ENCODE measurements at places on chromosomes 7 and 10. TPM values are rescaled to one million over a fixed set of nuclear protein-coding genes. Genes with fewer than 3 reads are reported as not detected.

Gene CYP3A7
- not detected for polyA plus RNA-seq

Gene CYP2C8
- not detected for polyA plus RNA-seq

Gene CFAP70
- polyA plus RNA-seq, result 1.4 TPM

Gene INA
- 265 TPM for polyA plus RNA-seq

Gene AP3M1
- polyA plus RNA-seq, result 23.6 TPM

Gene GRM3
- 23.5 TPM for polyA plus RNA-seq

Gene PI4K2A
- 23.3 TPM for polyA plus RNA-seq

Gene MYOF
- 8.0 TPM for polyA plus RNA-seq

Gene PHYHIPL
- polyA plus RNA-seq, result 67.6 TPM

GRCh38 chr7:144391823-144392255, 11.7 kb downstream of the NOBOX start:
- DNase-seq, result peak; percentile 77

GRCh38 chr10:93589648-93590562, 11.1 kb downstream of the RBP4 start:
- DNase-seq, result no peak

DNA sequence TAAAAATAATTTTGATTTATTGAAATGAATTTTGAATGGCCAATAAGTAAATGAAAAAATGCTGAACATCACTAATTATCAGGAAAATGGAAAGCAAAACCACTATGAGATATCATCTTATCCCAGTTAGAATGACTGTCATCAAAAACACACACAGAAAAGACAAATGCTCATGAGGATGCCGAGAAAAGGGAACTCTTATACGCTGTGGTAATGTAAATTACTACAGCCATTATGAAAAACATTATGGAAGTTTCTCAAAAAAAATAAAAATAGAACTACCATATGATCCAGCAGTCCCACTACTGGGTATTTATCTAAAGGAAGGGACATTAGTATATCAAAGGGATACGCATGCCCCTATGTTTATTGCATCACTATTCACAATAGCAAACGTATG, 15.8 kb downstream of the SCIN start:
- DNase-seq, result no peak

DNA sequence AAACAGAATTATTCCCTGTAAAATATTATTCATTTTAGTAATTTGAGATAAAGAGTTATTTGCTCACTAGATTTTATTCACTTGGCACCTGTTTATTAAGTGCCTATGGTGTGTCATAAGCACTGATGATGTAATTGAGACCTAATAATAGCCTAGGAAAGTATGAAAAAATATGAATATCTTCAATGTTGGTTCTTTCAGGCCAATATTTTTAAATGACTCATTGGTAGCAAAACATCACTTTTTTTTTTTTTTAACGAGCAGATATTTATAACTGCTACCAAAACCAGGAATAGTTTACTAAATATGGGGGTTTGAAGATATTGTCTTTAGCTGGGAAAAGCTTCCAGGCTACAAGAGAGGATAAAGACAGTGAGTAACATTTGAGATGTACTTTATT, 228.0 kb downstream of the PRKG1 start:
- DNase-seq, result no peak

- no peak for DNase-seq
Observed at GRCh38 chr7:115906731-115907130, 123.8 kb downstream of the TFEC start.

- peak; percentile 78 for DNase-seq
Observed at GRCh38 chr7:121605317-121605680, 209.2 kb upstream of the FAM3C start.

DNA sequence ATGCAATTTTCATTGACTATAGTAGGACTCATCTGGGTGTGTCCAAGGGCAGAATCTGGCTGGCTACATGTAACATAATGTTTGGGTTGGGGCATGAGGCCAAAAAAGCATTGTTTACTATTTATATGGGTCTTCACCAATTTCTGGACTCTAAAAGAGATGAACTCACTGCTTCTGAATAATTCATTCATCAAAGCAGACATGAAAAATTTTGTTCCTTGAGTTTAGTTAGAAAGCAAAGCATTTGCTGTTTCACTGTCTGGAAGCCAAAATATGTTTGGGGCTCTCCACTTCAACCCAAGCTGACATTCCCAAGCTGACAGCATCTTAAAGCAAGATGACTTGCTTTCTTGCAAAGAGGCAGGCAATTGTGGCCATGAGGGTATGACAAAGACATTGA, 670.6 kb downstream of the SUGCT start:
- DNase-seq, result peak; percentile 63

GRCh38 chr10:133276435-133277201, at the start of gene ADAM8:
TSS of gene ADAM8 (minus strand) at chr10:133276868. CDS start at chr10:133276817, 51 bp downstream.
- DNase-seq, result no peak

DNA sequence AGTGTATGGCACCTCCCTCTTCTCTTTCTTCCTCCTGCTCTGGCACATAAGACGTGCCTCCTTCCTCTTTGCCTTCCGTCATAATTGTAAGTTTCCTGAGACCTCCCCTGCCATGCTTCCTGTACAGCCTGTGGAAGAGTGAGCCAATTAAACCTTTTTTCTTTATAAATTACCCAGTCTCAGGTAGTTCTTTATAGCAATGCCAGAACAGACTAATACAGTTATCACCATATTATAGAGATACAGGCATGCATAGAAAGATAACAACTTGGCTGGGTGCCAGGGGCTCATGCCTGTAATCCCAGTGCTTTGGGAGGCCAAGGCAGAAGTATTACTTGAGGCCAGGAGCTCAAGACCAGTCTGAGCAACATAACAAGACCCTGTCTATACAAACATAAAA, 53.2 kb downstream of the GCC1 start:
- DNase-seq, result no peak

GRCh38 chr10:75034131-75034512, 77.3 kb upstream of the SAMD8 start:
- DNase-seq, result no peak

GRCh38 chr10:30691639-30692015, 62.1 kb upstream of the LYZL2 start:
- DNase-seq, result no peak

DNA sequence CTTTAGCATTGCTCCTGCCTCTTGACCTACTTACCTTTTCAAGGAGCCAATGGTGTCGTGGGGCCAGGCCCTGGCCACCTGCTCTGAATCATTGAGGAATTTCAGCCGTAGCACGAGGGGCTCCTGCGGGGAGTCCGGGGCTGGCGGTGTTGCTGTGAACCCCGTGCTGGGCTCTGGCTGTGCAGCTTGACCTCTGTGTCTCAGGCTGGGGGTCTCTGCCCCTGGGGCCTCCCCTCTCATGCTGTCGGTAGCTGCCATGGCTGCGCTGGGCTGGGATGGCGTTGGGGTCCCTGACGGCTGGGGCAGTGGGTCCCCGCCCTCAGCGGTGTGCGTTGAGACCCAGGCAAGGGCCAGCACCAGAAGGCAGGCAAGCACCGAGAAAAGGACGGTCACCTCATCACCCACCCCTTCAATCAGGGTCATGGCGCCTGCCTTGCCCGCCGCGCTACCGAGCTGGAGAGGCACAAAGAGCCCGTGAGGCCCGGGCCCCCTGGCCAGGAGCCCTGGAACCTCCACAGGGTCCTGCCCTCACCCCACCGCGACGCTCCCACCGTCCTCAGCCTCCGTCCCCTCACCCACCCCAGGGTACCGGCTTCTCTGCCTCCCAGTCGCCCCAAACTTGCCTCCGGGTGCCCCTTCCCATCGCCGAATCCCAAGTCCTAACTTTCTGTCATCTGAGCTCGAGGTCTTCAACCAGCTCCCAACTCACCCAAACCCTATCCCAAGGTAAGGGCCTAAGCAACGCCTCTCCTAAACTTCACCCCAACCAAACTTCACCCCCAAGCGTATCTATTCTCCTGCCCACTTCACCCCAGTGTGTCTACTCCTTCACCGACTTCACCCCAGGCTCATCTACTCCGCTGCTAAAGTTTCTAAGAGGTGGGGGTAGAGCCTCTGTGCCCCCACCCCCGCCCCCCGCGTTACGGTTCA, 887 bp downstream of the TMUB1 start:
- DNase-seq, result no peak

DNA sequence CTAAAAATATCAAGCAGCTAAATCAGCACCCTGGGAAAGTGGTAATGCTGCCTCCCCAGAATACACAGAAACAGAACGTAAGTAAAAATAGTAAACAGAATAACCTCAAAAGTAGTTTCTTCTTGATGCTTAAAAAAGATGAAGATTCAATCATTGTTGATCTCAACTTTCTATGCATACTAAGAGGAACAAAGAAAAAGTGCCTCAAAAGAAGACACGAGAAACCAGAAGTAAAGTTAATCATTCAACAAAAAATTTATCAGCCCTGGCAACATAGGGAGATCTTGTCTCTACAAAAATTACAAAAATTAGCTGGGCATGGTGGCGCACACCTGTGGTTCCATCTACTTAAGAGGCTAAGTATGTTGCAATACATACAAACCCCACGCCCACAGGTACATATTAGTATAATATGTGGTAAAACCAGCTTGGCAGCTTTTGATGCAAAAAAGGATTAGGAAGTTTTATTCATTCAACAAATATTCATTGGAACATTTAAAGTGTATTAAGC, 153.7 kb downstream of the NRBF2 start:
- DNase-seq, result no peak

DNA sequence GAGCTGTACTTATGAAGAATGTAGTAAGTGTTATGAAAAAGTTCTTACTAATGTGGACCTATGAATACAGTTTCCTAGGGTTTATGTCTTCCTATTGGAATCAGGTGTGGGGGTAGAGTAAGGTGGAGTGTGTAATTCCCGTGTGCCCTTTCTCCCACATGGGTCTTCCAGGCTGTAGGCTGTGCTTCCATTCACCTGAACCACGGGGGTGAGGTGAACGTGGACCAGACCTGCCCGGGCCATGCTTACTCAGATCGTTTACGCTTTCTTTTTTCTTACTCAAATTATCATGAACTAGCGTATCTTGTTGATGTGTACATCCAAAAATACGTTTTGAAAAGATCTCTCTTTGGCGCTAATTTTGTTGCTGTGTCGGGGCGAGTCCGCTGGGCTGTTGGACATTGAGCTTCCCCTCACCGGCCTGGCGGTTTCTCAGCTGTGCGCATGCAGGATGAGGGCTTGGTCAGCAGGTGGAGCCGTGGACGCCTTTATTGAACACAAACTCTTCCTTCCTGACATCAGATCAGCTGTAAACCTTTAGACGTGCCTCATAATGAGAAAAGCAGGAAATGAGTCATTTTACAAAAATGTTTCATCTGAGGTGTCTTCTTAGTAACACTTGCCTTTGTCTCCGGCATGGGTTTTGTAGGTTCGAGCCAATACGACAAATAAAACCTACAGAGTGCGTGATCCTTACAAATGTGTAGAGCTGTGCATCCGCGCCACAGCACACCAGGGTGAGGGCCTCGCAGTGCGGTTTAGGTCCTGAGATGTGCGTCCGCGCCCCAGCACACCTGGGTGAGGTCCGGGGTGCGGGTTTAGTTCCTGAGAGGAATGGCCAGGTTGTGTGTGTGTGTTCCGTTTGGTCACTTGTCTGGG, 53.8 kb downstream of the WDR37 start:
- peak; percentile 87 for DNase-seq

DNA sequence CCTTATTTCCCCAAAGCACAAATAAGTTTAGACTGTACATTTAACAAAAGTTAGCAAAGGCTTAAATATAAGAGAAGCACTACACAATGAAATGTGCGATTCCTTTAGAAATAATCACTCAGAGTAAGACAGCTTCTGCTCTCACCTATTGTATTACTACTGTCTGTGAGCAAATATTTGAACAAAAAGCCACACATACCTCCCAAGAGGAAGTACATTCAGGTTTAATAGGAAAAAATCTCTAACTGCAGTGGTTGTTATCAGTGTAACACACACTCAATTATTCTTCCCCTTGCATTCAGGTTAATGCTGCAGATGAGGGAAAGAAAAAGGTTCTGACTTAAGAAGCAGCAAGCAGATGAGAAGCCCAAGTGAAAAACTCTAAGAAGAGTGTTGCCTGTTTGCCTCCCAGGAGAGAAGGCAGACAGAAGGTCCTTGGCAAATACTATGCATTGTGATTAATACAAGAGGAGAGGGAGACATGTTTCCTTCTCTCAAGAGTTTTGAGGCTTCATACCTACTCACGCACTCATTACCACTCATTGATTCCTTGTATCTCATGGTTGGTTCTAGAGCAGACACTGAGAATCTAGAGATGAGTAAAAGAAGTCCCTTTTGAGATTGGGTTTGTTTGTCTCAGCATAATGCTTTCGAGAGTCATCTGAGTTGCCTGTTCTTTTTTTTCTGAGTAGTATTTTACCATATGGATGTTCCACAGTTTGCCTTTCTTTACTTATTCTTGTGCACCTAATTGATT, 13.6 kb downstream of the GIMAP4 start:
- DNase-seq, result no peak

DNA sequence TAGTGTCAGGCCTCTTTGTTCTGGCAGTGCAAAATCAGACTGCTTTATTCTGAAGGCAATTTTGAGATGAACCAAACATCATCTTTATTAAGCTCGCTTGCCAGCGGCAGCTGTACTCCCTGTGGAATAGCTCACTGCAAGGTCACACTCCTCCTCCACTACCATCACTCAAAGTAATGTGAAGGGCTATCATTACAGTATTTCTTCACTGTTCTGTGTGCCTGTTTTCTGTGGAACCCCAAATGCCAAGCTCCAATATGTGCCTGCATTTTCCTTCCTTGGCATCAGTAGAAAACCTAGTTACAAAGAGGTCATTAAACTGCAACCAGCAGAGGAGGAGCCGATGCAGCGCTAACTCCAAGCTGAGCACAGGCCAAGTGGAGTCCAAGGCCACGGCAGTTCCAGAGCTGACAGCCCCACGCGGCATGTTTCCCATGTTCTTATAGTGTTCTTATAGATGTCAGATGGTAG, 21.4 kb downstream of the BCCIP start:
- DNase-seq, result peak; percentile 39

DNA sequence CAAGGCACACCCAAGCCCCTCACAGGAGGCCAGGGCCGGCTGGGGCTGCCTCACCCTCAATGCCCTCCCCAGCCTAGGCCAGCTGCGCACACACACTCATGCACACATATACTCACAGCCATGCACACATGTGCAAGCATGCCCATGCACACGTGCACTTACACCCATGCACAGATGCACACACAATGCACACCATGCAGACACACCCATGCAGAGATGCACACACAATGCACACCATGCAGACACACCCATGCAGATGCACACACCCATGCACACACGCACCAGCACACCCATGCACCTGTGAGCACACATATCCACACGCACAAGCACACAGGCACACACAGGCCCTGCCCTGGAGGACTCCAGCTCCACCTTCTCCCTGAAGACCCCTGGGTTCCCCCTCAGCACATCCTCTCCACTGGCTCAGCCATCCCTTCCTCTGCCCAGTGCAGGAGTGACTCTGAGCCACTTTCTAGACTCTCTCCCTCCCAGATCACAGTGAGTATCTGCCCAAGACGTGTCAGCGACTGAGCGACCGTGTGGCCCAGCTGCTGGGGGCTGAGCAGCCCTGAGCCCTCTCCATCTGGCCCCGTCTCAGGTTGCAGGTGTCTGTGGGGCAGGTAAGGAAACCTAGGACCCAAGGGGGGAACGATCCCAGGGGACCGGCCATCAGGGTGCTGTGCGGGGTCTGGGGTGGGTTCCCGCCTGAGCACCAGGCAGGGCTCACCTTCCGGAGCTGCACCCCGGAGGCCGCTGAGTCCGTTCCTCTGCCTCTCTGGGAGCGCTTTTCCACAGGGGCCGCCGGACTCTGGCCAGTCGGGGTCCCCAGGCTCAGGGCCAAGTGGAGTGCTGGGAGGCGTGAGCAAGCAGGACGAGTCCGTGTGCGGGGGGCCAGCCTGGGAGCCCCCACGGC, 25.8 kb downstream of the AP5Z1 start:
- no peak for DNase-seq
